Left cardiac atrium (tissue), 4 donors: ENCODE measurements at places on chromosomes 4 and X.
A peak's percentile ranks its signal among the peaks of the same experiment; 100 is the strongest.

DNA sequence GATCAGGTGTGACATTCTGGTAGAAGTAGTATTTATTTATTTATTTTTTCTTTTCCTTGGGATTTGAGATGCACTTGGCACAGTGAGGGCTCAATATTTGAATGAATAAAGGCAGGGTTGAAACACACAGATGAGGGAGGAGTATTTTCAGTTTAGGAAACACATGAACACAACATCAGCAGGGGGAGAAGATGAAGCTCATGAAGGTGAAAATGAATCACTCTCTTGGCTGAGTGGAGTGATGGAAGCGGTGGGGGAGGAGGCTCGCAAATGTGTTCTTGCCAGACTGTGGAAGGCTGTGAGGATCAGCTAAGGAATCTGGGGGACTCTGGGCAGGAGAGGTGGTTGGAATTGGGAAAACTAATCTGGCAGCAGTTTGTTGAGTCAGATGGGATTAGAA is 55.3 kb downstream of the ARHGAP10 start:
- peak; percentile 37 for DNase-seq

DNA sequence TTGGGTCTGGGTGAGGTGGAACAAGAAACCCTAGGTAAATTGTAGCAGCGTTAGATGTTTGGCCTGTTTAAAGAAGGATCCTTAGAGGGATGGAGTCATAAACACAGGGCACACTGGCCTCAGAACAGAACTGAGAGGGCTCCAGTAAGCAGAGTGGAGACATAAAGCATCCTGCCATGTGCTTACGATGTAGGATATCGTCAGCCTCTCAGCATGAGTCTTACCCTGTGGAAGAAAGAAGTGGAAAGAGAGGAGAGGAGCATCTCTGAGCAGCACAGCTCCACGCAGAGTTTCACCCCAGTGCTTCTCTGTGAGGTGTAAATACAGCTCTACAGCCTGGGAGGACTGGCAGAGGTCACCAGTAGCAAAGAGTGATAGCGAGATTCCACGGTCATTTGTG is 27.8 kb upstream of the SORBS2 start:
- DNase-seq: no peak

DNA sequence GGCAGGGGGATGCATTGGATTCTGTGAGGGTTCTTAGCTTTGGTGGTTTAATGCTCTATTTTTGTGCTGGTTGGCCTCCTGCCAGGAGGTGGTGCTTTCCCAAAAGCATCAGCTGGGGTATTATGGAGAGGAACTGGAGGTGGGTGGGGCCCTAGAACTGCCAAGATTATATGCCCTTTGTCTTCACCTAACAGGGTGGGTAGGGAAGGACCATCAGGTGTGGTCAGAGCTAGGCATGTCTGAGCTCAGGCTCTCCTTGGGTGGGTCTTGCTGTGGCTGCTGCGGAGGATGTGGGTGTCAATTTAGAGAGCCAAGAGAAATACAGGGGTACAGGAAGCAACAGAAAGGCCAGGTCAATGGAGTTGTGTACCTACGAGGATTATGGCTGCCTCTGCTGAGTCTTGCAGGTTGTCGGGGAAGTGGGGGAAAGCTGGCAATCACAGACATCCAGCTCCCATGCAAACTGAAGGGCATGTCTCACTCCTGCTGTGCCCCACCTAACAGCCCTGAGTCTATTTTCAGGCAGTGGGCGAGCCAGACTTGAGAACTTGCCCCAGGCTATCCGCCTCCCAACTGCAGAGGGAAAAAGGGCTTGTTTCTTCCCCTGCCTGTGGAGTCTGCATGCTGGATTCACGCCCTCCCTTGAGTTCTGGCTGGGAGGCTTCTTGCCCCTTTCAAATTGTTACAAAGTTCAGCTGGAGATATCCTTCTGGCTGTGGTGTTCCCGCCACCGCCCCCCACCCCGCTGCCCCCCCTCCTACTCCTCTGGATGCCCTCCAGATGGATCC is 212.0 kb downstream of the COMMD8 start:
- no peak for DNase-seq

GRCh38 chrX:21586001-21586400 is 72.1 kb downstream of the KLHL34 start:
- DNase-seq: no peak
